ENCODE measurements at places on chromosomes 4 and X.

- H3K4me1 ChIP-seq, result no peaks in the 10 kb centered on the region
- no peak overlapping the region for H3K4me3 ChIP-seq
Measured at GRCh38 chr4:116122124-116122523, 963.3 kb downstream of the TRAM1L1 start.

DNA sequence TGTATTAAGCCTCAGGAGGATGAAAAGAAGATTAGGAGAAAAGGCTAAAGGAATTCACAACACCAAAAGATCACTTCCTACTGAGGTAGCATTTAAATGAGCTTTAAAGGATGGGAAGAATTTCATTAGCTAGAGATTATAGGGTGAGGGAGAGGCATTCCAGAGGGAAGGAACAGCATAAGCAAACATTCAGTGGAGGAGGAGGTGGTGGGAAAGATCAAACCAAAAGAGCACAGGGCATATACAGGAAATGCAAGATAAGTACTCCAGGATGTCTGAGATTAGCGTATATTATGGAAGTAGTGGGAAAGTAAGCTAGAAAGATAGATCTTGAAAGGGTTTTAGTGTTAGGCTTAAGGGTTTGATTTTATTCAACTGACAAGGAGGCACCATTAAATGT lies 84.8 kb downstream of the COL4A6 start:
- no peak overlapping the region for H3K27ac ChIP-seq
- no peaks in the 10 kb centered on the region for H3K36me3 ChIP-seq
- no peak for DNase-seq
- H3K4me3 ChIP-seq, result no peak overlapping the region
- H3K27me3 ChIP-seq, result no peaks in the 10 kb centered on the region
- no peaks in the 10 kb centered on the region for H3K4me1 ChIP-seq

DNA sequence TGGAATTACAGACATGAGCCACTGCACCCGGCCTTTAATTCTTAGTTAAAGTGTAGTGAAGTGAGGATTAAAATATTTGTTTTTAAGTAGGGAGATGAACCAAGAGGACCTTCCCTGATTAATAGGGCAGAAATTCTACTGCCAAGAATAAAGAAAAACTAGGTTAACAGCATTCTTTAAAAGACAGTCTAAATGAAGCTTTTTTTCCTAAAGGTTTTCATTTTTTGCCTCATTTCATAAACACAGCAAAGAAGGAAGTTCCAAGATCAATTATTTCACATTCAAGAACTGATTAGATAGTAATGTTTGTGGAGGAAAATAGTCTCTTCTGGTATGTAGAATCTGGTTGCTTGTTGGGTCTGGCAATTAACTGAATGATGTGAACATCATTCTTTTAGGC lies 112.1 kb upstream of the ARSJ start:
- DNase-seq, result no peak
- no peak overlapping the region for H3K4me3 ChIP-seq
- no peaks in the 10 kb centered on the region for H3K36me3 ChIP-seq
- no peaks in the 10 kb centered on the region for H3K4me1 ChIP-seq

- DNase-seq, result no peak
- H3K4me3 ChIP-seq, result no peak overlapping the region
- no peak overlapping the region for H3K27ac ChIP-seq
- H3K4me1 ChIP-seq, result no peaks in the 10 kb centered on the region
- peaks cover 27% of the 10 kb centered on the region for H3K36me3 ChIP-seq
- no peaks in the 10 kb centered on the region for H3K27me3 ChIP-seq
Measured at GRCh38 chr4:8467016-8467415, 26.4 kb downstream of the TRMT44 start.

DNA sequence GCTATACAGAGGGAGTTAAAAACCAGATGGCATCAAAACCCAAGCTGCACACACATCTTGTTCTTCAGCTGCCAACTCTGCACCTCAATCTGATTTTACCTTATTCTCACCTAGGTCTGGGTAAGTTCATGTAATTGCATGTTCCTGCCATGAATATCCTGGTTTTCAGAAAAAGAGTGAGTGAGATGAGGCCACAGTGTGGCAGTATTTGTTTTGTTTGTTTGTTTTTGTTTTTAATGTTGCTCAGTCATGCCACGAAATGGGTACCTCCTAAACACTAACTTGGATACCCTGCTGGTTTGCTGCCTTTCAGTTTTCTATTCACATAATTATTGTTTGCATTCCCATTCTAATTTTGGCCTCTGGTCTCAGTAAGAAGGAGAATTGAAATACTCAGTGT lies 22.5 kb downstream of the TMEM164 start:
- no peak overlapping the region for H3K27ac ChIP-seq
- H3K4me1 ChIP-seq, result peaks cover 2% of the 10 kb centered on the region
- no peak for DNase-seq
- no peaks in the 10 kb centered on the region for H3K27me3 ChIP-seq

DNA sequence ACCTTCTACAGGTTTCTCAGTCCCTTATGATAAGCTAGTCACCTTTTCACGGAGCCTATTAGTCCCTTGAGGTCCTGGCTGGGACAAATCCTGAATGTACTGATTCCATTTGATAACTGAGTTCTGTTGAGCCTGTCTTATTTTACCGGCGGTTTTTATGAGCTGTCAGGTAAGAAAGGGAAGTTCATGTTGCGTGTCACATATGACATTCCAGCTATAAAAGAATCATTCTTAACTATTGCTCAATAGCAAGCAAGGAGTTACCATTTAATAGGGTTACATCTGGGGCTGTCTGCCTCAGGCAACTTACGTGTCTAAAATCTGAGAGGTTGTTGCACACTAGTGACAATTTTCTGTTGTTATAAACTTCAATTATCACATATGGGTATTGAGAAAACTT lies 394.6 kb downstream of the TECRL start:
- DNase-seq, result no peak
- H3K4me3 ChIP-seq, result no peak overlapping the region
- no peaks in the 10 kb centered on the region for H3K27me3 ChIP-seq
- H3K4me1 ChIP-seq, result no peaks in the 10 kb centered on the region
- no peaks in the 10 kb centered on the region for H3K36me3 ChIP-seq
- no peak overlapping the region for H3K27ac ChIP-seq

DNA sequence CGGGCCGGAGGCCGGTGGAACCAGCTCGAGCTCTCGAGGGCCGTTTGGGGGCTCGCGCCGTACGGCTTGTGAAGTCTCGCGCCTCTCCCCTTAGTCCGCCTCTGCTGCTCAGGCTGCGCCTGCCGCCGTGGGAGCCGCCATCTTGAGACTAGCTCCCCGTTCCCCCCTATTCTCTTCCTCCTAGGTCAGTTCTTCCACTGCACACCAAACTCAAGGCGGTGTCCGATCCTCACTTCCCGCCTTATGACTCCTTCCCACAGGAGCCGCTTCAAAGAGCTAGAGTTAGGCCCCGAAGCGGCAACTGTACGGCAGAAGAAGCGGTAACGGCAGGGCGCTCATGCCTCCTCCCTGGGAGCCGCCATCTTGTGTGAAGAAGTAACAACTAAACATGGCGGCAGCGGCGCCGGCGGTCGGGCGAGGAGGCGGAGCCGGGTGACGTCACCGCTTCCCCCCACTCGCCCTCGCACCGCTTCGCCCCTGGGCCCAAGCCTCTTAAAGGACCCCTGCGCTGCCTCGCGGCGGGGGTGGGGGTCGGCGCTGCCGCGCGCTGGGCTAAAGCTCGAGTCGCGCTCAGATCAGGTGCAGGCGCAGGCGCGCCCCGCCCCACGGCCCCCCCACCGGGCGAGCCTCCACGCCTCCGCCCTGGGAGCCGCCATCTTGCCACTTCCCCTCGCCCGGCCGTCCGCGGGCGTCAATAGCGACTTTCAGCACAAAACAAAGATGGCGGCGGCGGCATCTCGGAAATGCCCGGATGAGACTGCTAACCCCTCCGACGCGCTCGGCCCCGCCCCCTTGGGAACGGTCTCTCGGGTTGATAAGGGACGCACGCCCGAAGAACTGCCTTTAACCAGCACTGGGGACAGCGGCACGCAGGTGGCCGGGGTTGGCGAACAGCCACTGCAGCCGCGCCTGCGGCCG lies at the start of gene HCFC1:
HCFC1 (minus strand) TSS at position 369 of the 918 bp plus-strand sequence. CDS start 978 bp downstream, outside the sequence.
- H3K27me3 ChIP-seq, result no peaks in the 10 kb centered on the region
- H3K27ac ChIP-seq, result peak within 1 kb of the TSS; percentile 100
- H3K4me1 ChIP-seq, result peaks cover 33% of the 10 kb centered on the region
- DNase-seq, result peak; percentile 87

DNA sequence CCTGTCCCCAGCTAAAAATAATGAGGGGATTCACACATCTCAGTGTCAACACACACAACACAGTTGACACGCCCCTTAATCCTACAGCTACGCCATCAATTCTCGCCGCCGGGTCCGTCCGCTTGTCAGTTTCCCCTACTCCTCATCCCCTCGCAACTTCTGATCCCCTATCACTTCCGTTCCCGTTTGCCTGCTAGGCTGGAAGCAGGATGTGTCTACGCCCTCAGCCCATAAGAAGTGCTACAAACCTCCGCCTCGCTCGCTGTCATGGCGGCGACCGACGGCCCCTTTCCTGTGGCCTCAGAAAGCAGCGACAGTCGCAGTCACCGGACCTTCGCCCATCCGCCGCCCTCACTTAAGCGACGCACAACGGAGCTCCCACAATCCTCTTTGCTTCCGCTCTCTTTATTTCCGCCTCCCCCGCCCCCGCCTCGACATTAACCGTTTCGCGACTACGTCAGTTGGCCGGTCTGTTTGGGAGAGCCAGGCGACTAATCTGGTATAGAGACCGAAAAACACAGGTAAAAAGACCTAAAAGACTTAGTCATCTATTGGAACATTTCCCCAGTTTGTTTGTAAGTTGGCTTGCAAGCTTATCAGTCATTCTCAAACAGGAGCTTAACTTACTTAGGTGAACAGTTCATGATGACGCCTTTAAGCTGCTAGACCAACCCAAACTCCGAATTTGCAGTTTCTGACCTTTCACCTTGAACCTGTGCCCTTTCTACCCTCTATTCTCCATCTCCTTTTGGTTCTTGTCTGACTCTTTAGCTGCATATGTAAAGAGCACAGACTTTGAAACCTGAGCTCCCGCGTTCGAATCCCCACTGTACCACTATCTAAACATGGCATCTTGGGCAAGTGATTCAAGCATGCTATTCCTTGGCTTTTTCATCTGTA lies at the start of gene SLC25A53:
SLC25A53 (minus strand) TSS at position 380 of the 900 bp plus-strand sequence. CDS start 51,752 bp downstream, outside the sequence.
- H3K27ac ChIP-seq, result peak within 1 kb of the TSS; percentile 100
- no peaks in the 10 kb centered on the region for H3K36me3 ChIP-seq
- peak within 1 kb of the TSS; percentile 99 for H3K4me3 ChIP-seq
- peak; percentile 74 for DNase-seq

DNA sequence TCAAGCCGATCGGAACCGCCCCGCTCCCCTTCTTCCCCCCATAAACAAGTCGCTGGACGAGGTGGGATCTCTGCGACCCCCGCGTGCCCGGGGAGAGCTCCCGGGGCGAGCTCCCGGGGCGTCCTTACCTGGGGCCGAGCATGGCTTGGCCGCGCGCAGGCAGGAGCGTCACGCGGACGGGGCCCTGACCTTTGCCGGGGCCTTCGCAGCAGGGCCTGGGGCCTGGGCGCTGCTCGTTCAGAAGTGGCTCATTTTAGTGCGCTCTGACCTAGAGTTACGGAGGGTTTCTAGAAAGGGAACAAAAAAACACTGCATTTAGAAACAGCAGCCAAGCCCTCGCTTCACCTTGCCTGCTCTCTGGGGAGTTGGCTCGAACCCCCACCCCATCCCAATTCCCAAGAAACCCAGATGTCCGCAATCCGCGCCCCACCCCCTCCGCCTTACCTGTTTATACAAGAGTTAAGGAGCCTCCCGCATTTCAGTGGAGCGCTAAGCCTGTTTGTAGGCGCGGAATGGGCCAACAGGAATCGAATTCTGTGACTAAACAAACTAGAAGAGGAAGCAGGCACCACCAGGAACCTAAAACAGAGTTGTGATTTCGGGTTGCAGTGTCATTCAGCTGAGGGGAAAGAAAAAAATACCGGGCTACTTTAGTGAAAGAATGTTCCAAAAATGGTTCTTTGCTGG lies 814 bp upstream of the RBM47 start:
- H3K27me3 ChIP-seq, result peaks cover 9% of the 10 kb centered on the region
- peaks cover 39% of the 10 kb centered on the region for H3K4me1 ChIP-seq
- peak overlapping the region; percentile 98 for H3K4me3 ChIP-seq

GRCh38 chr4:140603286-140603685 lies 34.5 kb upstream of the UCP1 start:
- DNase-seq, result no peak
- no peak overlapping the region for H3K27ac ChIP-seq
- peaks cover 23% of the 10 kb centered on the region for H3K27me3 ChIP-seq
- no peak overlapping the region for H3K4me3 ChIP-seq
- H3K36me3 ChIP-seq, result no peaks in the 10 kb centered on the region

- no peak overlapping the region for H3K27ac ChIP-seq
- H3K27me3 ChIP-seq, result no peaks in the 10 kb centered on the region
- H3K4me3 ChIP-seq, result no peak overlapping the region
- no peaks in the 10 kb centered on the region for H3K36me3 ChIP-seq
- H3K4me1 ChIP-seq, result no peaks in the 10 kb centered on the region
- no peak for DNase-seq
Measured at GRCh38 chr4:66565801-66566200, 895.5 kb upstream of the EPHA5 start.

GRCh38 chr4:15694431-15694830 lies 8.4 kb upstream of the BST1 start:
- no peak overlapping the region for H3K4me3 ChIP-seq
- H3K27ac ChIP-seq, result no peak overlapping the region
- DNase-seq, result no peak
- peaks cover 10% of the 10 kb centered on the region for H3K4me1 ChIP-seq

- no peak for DNase-seq
- H3K4me1 ChIP-seq, result no peaks in the 10 kb centered on the region
- no peaks in the 10 kb centered on the region for H3K36me3 ChIP-seq
- no peak overlapping the region for H3K27ac ChIP-seq
- peaks cover 4% of the 10 kb centered on the region for H3K27me3 ChIP-seq
- no peak overlapping the region for H3K4me3 ChIP-seq
Measured at GRCh38 chr4:151472297-151472696, 63.3 kb downstream of the FHIP1A start.

DNA sequence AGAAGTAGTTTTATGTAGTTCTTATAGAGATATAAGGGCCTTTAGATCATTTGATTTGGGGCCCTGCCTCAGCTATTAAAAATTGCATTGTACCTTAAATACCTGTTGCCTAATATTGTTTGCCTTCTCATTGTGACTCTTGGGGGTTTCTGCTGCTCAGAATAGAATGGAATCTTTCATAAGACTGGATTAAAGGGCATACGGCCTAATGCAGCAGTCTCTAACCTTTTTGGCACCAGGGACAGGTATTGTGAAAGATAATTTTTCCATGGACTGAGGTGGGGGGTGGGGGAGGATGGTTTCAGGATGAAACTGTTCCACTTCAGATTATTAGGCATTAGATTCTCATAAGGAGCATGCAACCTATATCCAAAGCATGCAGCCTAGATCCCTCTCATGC lies 46.2 kb downstream of the TMEM164 start:
- DNase-seq, result no peak
- H3K4me3 ChIP-seq, result no peak overlapping the region
- H3K36me3 ChIP-seq, result peaks cover 10% of the 10 kb centered on the region
- peaks cover 4% of the 10 kb centered on the region for H3K4me1 ChIP-seq
- no peak overlapping the region for H3K27ac ChIP-seq

- H3K27ac ChIP-seq, result no peak overlapping the region
- H3K4me3 ChIP-seq, result no peak overlapping the region
- H3K27me3 ChIP-seq, result no peaks in the 10 kb centered on the region
- DNase-seq, result no peak
- H3K4me1 ChIP-seq, result peaks cover 4% of the 10 kb centered on the region
Measured at GRCh38 chr4:1238676-1239000, 10.3 kb downstream of the CTBP1 start.

- H3K4me1 ChIP-seq, result no peaks in the 10 kb centered on the region
- H3K27me3 ChIP-seq, result no peaks in the 10 kb centered on the region
- H3K27ac ChIP-seq, result no peak overlapping the region
- H3K36me3 ChIP-seq, result no peaks in the 10 kb centered on the region
- H3K4me3 ChIP-seq, result no peak overlapping the region
Measured at GRCh38 chrX:262381-262909, 18.7 kb upstream of the PLCXD1 start.
